ENCODE measurements at places on chromosomes 7 and 10. TPM values are rescaled to one million over a fixed set of nuclear protein-coding genes. Genes with fewer than 3 reads are reported as not detected.

The AS3MT gene
- total RNA-seq: 7.0 TPM

The STEAP4 gene
- total RNA-seq: 2.1 TPM

The SLIT1 gene
- 0.09 TPM for total RNA-seq

The POU6F2 gene
- not detected for total RNA-seq

The CTTNBP2 gene
- total RNA-seq: 3.9 TPM

The TRPV6 gene
- not detected for total RNA-seq

The CLDN12 gene
- 47.1 TPM for total RNA-seq

The ANKRD16 gene
- total RNA-seq: 14.0 TPM

The ENKUR gene
- not detected for total RNA-seq

The FEZF1 gene
- not detected for total RNA-seq

The ADRB1 gene
- not detected for total RNA-seq

The POR gene
- total RNA-seq: 40.7 TPM

The TMEM140 gene
- 12.1 TPM for total RNA-seq

The LBX1 gene
- total RNA-seq: 0.08 TPM

The FBXL13 gene
- 3.4 TPM for total RNA-seq

The DYNC1I1 gene
- 0.54 TPM for total RNA-seq

The SPDYE11 gene
- 0.08 TPM for total RNA-seq

The ITGA8 gene
- total RNA-seq: 2.6 TPM

The AKR1C8 gene
- total RNA-seq: not detected

The PLXNA4 gene
- total RNA-seq: 3.0 TPM

The DYDC2 gene
- total RNA-seq: not detected

The ZC3HAV1 gene
- 20.0 TPM for total RNA-seq

The ANKRD1 gene
- total RNA-seq: 1.4 TPM

The WNT16 gene
- total RNA-seq: 0.16 TPM

The SNX10 gene
- 2.5 TPM for total RNA-seq

The ABCA13 gene
- not detected for total RNA-seq

The AKR1C4 gene
- total RNA-seq: not detected

The AOC1 gene
- total RNA-seq: not detected

The PAPOLB gene
- not detected for total RNA-seq

The TAC1 gene
- not detected for total RNA-seq

The SLC18A3 gene
- not detected for total RNA-seq

The FFAR4 gene
- not detected for total RNA-seq

The CTAGE4 gene
- 2.9 TPM for total RNA-seq

The UPK3B gene
- total RNA-seq: 0.18 TPM

The BTAF1 gene
- 58.6 TPM for total RNA-seq

The NPFFR1 gene
- total RNA-seq: not detected

The GPR26 gene
- not detected for total RNA-seq

The VWA2 gene
- total RNA-seq: not detected
